ENCODE measurements at places on chromosomes 3 and 15.

DNA sequence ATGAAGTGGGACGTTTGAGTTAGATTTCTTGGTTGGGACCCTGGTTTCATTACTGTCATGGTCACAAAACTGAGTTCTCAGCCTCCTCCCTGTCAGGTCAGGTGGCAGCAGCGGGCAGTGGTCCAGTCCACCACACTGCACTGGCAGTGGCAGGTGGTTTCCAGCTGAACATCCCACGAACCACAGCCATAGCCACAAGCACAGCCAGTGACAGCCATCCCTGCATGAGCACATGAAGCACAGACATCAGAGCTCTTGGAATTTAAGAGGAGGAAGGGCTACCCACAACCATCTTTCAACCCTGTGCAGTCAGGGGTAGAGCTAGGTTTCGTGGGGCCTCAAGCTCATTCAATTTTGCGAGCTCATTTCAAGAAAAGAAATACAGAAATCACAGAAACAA lies 1.5 kb downstream of the RETNLB start:
- no peak for DNase-seq

DNA sequence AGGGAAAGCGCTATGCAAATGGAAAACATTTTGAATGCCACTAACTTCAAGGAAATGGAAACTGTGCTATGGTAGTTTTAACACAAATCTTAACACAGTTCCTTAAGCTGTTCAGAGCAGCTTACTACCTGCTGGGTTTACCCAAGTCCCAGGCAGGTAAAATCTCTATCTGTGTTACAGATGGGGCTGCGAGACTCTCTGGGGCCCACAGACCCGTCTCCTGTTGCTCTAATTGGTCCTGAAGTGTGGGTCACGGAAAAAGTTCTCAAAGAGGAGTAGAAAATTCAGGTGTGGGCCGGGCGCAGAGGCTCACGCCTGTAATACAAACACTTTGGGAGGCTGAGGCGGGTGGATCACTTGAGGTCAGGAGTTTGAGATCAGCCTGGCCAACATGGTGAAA lies 16.9 kb upstream of the ZFYVE19 start:
- no peak for DNase-seq

DNA sequence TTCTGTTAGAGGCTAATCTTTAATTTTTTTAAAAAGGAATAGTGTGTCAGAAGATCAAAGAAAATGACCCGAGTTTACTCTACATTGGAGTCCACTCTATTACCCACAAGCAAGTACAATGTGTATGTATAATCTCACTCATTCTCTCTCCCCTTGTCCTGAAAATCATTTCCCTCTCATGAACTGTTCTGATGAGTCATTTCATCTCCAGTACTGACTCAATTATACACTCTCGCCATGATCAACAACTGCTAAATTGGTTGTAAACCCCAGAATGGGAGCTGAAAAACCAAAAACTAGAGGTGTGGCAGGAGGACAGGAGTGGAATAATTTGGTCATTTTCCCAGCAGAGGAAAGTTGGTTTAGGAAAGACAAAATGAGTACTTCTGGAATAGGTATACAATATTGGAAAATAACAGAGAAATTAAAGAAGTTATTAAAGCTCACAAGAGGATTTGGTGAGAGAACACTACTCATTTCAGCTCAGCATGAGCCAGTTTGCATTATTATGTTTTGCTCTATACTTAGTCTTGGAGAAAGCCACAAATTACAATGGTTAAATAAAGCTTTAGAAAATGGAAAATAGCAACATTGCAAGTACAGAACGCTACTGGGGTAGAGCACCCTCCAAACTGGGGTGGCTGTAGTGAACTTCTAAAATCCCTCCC lies 144.3 kb upstream of the PFN2 start:
- no peak for DNase-seq

DNA sequence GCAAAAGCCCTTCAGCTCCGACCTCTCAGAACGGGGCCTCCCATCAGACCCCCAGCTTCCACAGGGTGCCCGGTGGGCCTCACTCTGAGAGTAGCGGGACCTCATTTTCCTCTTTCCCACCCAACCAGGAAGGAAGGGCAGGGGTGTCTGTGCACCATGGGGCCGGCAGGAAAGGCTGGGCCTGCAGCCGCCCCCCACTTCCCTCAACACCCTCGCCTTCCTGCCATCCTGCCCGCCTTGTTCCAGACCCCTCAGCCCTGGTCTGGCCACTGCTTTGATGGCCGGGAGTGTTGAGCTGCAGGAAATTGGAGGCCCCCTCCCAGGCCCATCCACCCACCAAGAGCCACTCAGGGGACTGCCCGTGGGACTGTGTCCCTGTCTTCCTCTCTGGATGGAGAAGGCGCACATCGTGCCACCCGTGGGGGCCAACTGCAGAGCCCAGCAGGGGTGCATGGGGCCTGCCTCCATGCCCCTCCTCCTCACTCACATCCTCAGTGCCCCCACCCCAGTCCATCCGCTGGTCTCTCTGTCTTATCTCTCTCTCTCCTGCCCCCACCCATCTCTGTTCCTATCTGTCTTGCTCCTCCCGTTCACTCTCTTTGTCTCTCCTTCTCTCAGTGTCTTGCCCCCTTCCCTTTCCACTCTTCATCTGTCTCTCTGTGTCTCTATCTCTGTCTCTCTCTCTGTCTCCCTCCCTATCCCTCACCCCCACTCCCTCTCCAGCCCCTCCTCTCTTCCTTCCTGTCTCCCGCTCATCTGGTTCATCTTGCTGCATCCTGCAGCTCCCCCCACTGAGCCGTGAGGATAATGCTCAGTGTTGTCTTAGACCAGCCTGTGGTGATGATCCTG lies 1.8 kb upstream of the PLXND1 start:
- DNase-seq, result no peak

All from C1 segment of cervical spinal cord (tissue), 14 donors.